ENCODE measurements at places on chromosomes 4 and X.

DNA sequence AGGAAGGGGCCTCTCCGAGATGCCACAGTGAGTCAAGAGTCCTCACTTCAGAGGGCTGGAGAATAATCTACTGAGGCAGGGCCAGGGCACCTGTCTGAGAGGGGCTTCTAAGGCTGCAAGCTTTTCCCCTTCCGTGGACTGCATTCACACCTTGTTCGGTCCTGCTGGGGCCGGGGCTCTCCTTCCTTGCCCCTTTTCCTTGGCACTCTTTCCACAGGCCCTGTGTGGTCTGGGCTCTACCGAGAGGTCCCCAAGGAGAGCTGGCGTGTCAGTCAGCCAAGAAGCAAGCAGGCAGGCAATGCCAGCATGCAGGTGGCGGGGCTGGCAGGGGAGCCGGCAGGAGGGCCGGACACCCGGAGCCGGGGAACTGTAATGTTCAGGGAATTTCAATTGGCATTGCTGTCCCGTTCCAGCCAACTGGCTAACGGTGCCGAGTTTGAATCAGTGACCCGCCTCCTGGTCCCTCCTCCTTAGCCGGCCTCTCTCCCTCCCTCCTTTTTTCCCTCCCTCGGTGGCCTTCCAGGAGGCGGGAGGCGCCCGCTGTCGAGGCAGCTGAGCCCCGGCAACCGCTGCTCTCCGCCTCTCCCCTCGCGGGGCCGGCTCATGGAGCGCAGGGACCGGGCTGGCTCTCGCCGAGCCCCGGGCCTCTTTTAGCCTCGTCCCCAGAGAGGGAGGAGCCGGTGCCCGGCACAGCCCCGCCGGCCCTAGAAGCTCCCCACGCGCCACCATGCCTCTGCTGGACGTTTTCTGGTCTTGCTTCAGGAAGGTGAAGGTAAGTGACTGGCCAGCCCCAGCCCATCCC lies at the start of gene STARD8:
STARD8 (plus strand) TSS at position 511 of the 802 bp plus-strand sequence; CDS start at position 728, 217 bp downstream.
- DNase-seq = peak; percentile 71

DNA sequence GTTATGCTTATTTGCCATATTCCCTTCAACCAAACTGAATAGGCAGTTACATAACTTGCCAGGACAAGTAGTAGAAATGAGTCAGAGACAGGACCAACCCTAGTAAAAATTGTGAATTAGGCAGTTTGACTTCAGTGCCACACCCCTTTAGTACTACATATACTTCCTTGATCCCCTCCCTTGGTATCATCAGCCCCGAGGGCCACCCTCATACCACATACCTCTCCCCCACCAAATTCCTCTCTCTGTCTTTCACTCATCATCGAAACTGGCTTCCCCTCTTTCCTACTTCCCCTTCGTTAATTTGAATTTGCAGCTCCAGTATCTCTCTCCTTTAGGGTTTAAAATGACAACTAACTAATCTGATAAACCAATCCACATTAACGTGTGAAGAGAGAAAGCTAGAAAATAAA lies 7.9 kb upstream of the PTPN13 start:
- no peak for DNase-seq

- DNase-seq = no peak
These were observed 22.7 kb downstream of the PSAPL1 start for GRCh38 chr4:7411896-7412553.

- DNase-seq = no peak
These were observed 26.5 kb upstream of the MRFAP1 start for GRCh38 chr4:6613676-6614651.

GRCh38 chr4:772776-773175 lies 53.2 kb downstream of the CPLX1 start:
- no peak for DNase-seq

DNA sequence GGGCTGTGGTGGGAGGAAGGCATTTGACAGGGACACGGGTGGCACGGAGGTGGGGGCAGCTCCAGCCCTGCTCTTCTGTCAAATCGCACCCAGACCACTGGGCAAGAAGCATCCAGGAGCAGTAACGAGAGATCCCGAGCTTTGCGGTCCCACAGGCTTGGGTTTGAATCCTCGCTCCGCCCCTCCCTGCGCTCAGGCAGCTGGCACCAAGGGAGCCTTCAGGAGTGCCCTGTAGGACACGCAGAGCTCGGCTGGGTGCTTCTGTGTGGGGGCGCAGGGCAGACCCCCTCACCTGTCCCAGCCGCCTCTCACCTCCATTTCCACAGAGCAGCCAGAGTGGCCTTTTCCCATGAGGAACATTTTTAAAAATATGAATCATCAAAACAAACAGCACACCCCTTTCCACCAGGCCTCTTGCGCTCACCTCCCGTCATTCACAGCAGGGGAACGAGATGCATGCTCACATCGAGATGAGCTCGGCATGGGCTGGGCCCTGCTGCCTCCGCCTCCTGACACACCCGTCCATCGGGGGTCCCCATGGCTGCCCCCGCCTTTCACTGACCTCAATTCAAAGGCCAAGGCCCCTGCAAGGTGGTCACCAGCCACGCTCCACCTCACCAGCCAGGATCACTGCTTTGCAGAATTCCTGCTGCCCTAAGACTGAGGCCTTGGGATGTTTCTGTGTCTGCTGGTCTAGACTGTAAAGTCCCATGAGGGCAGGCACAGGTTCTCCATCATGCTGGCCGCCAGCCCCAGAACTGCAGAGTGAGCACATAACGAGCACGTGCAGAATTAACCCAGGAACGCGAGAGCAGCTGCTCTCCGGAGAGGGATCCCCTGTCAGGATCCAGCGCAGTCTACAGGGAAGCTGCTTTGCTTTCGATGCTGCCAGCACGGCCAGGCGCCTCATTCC lies 52.7 kb downstream of the ACOX3 start:
- no peak for DNase-seq

DNA sequence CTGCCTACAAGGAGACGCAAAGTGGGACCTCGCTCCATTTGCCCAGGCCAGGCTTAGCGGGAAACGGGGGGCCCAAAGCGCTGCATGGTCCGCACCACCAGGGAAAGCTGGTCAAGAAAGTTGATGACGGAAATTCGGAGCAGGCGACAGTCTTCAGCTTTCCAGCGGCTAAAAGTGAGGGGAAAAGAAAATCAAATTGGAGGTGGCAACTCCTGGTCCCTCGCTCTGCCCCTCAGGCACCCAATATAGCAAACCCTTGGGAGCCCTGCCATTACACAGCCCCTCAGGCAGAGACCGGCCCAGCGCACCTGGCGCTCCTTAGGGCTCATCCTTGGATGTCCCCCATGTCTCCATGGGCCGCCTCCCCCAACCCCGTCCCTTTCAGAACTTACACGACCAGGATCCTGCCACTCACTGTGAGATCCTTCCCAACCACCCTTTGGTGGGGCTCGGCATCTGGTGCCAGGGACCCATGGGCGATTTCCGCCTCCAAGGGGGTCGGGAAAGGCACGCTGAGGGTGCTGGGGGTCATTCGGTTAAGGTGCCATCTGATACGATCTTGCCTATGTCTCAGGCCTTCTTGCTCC lies 1.1 kb downstream of the LAGE3 start:
- no peak for DNase-seq

- no peak for DNase-seq
These were observed 88.7 kb downstream of the TNIP2 start for GRCh38 chr4:2667428-2667827.

DNA sequence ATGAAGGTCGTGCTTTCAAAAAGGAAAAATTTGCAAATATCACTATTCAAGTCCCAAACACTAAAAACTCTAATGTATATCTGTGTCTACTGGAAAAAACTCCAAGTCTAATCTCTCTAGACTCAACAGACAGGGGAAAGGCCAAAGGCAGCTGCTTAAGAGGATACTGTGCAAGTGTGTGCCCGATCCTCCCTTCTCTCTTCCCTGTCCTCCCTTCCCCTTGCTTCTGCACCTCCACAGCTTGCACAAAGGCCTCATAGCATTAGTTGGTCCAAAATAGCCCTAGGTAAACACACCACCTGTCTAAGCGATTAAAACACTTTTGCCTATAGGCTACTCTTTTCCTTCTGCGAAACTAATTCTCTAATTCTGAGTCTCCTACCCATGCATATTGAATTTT lies 10.6 kb downstream of the C4orf54 start:
- DNase-seq = no peak

DNA sequence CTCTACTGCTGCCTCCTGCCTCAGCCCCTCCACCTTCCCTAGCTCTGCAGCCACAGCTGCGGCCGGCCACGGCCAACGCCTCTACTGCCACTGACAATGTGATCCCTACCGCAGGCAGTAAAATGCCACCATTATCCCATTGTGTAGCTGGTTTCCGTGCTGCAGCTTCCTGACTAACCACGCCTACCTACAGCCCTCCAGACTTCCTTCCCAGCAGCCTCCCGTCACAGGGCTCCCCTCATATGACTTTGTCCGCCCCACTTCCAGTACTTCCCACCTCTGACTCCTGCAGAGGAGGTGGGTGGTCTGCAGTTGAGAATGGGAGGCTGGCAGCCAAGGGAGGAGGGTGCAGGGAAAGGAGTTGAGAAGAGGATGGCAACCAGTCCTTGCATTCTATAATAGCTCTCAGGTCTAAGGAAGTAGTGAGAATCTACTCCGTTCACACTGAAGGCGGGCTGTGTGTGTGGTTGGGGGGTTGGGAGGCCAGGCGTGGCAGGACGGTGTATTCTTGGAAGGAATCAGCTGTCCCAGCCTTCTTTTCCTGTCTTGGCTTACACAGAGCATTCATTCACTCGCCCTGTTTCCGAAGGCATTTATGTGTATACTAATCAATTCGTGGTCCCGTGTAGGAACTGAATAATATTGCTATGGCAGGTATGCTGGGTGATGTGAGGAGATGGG lies 33.1 kb upstream of the USP51 start:
- peak; percentile 1 for DNase-seq

DNA sequence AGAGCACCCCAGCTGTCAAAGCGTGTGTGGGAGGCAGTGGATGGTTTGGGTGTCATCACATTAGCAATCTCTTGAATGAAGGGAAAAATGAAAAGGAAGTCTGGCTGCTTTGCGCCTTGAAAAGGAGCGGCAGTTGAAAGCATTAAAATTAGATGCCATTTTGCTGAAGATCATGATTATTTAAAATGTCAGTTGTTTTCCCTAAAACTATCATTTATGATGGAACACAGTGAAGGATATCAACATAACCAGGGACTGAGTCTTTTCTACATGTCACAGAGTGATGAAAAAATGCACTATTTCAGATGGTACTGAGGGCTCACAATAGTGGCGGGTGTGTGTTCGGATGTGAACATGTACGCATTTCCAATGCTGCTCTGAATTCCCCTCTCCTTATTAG lies 450.2 kb upstream of the CPEB2 start:
- DNase-seq = no peak

- no peak for DNase-seq
These were observed 127.6 kb upstream of the GATB start for GRCh38 chr4:151888367-151888866.

DNA sequence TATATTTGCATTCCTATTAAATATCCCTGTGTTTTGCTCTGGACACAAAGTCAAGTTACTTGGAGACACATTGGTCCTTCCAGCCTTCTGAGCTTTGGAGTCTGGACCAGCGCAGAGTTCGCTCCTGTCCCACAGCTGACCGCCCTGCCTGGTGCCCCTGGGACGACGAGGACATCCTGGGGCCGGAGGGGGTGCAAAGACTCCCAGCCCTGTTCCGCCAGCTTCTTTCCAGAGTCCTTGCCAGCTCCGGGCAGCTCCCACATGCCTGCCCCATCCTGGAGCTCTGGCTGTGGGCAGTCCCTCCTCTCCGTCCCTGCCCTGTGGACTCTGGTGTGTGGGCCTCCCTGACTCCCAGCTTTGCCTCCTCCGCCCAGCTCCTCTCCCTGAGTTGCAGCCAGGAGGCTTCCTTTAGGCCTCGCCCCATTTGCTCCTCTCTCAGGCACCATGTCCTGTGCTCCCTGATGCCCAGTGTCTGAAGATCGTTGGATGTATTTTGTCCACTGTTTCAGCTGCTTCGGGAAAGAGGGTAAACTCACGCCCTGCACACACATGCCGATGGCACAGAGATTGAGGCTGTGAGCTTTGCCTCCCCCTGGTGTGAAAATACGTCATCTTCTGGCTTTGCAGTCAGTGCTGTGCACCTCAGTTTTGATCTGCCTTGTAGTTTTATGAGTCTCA lies 4.9 kb upstream of the PCGF3 start:
- DNase-seq = no peak

DNA sequence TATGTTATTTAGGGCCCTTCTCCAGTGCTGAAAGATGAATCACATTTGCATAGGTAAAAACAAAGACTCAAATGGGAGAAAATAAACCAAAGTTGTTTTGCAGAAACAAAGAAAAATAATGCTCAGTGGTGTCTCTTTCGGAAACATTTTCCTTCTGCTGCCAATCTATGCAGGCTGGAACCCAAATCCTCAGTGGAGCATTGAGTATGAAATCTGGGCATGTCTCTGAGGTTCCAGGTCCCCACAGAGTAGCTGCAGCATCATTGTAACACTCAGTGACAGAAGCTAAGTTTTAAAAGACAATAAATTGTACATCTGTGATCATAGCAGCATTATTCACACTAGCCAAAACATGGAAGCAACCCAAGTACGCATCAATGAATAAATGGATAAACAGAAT lies 303.6 kb downstream of the FBXW7 start:
- DNase-seq = no peak

GRCh38 chrX:9859711-9860555 lies 73.7 kb downstream of the SHROOM2 start:
- DNase-seq = no peak

- DNase-seq = peak; percentile 77
These were observed 28.5 kb upstream of the FGF2 start for GRCh38 chr4:122798101-122798500.

DNA sequence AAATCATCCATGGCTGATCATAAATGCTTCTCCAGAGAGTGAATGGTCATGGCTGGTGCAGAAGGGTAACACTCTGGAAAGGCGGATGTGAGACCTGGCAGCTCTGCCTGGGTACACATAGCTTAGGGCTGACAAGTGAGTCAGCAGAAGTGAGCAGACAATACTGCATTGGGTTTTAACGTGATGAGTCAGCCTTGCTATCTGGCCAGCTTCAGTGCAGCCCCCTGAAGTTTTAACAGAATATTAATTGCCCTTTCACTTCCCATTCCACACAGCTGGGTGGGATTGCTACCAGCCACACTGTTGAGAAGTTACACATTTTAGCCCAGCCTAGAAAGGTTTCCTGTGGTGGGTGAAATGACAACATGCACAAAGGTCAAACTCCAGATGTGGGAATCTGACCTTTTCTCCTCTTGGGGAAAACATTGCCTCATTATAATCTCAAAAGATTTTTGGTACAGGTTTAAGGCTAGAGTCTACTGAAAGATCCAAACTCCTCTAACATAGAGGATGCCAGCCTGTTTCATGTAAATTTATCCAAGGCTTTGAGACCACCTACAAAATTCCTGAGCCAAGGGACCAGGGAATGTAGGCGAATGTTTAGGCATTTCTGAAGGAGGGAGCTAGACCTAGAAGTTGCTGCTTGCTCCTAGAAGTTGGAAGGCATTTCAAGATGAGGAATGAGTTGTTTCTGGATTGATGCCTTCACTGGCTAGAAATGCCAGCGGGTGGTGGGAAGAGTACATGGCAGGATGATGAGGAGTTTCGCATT lies 230.3 kb upstream of the PGRMC2 start:
- DNase-seq = peak; percentile 85

Measured in lung (tissue), 17 donors.